GM10248 (cell line): ENCODE measurements at places on chromosomes 4 and X.

- no peak for DNase-seq
Observed at GRCh38 chrX:108312011-108312410, 126.2 kb downstream of the COL4A6 start.

DNA sequence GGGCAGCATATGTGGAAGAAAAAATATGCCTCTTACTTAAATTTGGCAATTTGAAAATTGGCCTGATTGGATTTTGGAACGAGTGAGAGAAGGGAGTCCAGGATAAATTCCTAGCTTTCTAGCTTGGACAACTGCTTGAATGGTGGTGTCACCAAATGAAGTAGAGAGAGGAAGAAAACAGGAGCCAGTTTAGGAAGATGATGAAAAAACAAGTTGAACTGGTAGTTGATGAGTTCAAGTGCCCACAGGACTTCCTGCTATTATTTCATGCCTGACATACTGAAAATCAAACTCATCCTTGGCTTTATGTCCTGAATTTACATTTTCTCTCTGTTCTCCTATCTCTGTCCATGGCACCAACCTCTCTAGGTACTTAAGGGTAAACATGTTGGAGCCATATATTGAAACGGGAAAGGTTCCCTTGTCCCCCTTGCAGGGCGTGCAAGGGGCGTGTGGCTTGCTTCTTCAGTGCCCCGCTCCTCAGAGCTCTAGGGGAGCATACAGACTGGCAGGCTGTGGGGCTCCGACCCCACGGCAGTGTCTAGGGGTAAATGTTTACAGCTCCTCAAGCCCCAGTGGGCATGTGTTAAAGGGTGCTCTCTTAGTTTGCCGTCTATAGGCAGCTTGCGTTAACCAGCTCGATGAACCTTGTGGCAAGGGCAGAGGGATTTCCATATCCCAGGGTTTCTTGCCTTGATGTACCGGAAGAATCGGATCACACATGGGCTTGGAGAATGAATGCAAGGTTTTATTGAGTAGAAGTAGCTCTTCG, 250.7 kb upstream of the PGRMC2 start:
- no peak for DNase-seq

DNA sequence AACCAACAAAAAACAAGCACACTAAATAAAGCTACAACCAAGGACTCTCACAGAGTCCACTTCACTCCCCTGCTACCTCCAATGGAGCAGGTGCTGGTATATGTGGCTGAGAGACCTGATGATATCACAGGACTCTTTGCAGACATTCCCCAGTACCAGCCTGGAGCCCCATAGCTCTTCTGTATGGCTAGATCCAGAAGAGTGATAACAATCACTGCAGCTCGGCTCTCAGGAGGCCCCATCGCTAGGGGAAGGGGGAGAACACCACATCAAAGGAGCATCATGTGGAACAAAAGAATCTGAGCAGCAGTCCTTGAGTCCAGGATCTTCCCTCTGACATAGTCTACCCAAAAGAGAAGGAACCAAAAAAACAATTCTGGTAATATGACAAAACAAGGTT, 237.1 kb upstream of the TLL1 start:
- DNase-seq: no peak

DNA sequence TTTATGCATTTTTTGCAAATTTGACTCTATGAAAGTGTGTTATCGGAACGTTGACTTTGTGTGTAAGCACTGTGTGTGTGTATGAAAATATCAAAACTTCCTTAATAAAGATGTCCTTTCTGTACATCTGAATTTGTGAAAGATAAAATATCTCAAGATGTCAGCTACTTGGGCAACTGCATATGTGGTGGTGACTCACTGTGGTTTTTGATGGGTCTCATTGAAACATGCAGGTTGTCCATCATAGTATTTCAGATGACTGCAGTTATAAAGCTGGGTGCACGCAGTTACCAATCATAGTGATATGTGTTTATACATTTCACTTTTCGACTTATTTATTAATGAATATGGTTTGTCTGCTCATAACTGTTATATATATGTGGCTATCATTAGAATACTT, 19.7 kb upstream of the BBS12 start:
- no peak for DNase-seq

DNA sequence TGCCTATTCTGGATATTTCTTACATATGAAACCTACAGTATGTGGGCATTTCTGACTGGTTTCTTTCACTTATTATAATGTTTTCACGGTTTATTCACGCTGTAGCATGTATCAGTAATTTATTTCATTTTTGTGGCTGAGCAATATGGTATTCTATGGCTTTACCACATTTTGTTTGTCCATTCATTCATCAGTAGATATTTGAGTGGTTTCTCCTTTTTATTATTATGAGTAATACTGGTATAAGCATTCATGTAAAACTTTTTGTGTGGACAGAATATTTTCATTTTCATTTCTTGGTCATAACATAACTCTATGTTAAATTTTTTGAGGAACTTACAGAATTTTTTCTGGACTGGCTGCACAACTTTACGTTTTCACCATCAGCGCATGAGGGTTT, 122.7 kb upstream of the PABPC5 start:
- DNase-seq: no peak
